NCI-H2081 (cell line): ENCODE measurements at places on chromosomes 2 and 18.

GRCh38 chr2:134570676-134571075, 148.1 kb downstream of the TMEM163 start:
- no peak for DNase-seq

- DNase-seq = no peak
These were observed 1012.4 kb upstream of the GYPC start for GRCh38 chr2:125643585-125643984.

DNA sequence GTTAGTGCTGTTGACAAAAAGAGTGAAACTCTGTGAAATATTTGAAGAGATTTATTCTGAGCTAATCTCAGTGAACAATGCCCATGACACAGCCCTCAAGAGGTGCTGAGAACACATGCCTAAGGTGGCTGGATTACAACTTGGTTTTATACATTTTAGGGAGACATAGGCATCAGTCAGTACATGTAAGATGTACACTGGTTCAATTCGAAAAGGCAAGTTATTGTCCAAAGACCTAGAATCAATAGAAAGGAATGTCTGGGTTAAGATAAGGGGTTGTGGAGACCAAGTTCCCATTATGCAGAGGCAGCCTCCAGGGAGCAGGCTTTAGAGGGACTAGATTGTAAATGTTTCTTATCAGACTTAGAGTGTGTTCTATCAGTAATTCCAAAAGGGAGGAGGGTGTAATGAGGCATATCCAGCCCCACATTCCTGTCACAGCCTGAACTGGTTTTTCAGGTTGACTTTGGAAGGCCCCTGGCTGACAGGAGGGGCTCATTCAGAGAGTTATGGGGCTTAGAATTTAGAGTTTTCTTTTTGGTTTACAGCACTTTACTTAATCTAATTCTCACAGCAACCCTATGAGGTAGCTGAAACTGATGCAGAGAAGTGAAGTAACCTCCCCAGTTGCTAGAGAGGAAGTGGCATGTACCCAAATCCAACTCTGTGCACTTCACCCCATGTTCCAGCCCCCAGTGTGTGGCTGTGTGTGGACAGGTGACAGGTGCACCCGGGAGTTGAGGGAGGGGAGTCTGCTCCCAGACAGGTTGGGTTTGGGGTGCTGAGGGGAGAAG, 28.3 kb upstream of the ASAP2 start:
- peak; percentile 28 for DNase-seq

DNA sequence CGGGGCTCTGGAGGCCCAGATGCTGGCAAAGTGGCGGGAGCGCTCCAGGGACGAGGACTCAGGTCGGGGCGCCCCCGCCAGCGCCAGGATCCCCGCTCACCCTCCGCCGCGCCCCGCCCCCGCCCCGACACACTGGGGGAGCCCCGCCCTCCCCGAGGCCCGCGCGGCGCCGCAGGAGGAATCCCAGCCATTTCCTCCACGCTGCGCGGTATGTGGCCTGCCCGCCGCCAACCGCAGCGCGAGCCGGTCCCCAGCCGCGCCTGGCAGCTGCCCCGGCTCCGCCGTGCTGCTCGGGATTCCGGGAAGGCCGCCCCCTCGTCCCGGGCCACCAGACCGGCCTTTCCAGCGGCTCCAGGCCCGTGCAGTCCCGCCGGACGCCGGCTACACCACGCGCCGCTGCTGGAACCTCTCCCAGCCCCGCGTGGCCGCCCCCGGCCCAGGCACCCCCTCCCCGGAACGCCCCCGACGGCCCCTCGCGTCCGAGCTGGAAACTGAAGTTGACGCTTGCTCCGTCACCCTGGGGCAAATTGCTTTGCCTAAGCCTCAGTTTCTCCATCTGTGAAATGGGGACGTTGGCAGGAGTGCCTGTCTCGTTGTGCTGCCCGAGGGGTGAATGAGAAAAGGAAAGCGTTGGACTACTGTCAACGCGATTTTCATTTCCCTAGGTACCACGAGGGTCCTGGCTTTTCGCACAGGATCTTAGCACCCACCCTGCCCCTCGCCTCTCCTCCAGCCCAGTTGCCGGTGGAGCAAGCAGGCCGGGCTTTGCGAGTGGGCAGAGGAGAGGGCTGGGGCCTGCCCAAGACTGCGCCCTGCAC, 53.6 kb downstream of the PKDCC start:
- no peak for DNase-seq

DNA sequence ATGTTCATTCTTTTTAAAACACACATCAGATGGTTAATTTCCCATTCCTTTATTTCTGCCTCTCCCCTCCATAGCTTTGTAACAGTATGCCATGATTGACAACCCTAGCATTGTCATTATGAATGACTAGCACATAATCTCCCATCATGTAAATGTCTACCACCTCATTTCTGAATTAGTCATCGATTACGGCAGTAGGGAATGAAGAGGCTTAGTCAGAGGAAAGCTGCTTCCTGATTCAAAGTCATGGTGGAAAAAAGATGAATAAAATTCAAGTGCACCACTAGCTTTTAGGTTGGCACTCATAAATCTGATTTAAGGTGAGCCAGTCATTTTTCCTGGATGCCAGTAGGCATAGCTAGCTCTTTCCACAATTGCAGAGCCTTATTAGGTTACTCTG, 19.1 kb upstream of the ACMSD start:
- no peak for DNase-seq

DNA sequence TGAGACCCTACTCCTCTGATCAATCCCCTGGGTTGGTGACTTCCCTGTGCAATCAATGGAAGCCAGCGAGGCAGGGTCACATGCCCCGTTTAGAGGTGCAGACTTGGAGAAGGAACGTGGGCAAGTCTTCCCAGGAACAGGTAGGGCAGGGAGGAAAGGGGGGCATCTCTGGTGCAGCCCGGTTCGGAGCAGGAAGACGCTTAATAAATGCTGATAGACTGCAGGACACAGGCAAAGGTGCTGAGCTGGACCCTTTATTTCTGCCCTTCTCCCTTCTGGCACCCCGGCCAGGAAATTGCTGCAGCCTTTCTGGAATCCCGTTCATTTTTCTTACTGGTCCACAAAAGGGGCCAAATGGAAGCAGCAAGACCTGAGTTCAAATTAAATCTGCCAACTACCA, 821 bp upstream of the PROC start:
- DNase-seq = no peak

DNA sequence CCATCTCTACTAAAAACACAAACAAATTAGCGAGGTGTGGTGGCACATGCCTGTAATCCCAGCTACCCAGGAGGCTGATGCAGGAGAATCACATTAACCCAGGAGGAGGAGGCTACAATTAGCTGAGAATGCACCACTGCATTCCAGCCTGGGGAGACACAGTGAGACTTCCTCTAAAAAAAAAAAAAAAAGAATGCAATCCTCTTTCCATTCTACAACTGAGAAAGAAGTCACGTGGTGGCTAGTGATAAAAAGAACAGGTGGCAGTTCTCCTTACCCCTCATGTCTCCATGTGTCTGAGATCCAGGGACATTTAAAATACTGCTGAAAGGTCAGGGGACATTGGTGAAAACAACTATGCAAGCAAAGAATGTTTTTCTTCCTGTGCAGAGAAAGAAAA, 24.4 kb upstream of the GPR39 start:
- no peak for DNase-seq

DNA sequence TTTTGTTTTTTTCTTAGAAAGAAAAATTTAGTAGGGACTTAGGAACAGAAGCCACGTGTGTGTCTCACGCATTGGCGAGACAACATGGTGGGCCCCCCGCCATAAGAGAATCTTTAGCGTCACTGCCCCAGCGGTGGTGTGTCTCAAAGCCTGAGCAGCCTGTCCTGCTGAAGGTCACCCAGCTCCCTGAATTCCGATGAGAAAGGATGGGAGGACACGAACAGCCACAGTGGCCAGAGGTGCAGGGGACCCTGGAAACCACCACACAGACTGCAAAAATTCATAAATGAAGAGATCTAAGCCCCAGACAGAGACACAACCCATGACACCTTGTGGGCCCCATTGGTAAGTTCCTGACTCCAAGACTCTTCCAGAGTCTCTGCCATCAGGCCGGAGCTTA, 266.1 kb upstream of the RAB6C start:
- no peak for DNase-seq

- DNase-seq = no peak
These were observed 290.8 kb upstream of the CXCR4 start for GRCh38 chr2:136408795-136409194.

GRCh38 chr18:13525381-13526029, 200.9 kb downstream of the FAM210A start:
- DNase-seq = no peak

- DNase-seq = no peak
These were observed 155.4 kb downstream of the NRP2 start for GRCh38 chr2:205837663-205838062.
